ENCODE measurements at places on chromosomes 2 and 18. TPM values are rescaled to one million over a fixed set of nuclear protein-coding genes. Genes with fewer than 3 reads are reported as not detected.

DNA sequence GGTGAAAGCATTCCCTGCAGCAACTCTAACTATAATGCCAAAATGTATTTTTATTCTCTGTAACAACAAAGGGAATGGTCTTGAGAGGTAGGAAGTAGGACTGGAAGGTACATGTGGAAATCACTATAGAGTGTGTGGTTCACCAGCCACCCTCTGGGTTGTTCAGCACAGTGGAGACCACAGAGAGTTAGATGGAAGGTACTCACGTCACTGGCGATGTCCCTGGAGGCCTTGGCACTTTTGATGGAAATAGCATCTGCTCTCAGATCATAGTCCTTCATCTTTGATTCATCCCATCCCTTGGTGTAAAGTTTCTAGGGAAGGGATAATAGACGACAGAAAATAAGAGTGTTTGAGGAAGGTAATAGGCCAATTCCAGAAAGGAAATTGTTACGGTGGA, 124.0 kb downstream of the NEB start:
- DNase-seq = no peak
- no peaks in the 10 kb centered on the region for H3K36me3 ChIP-seq
- no peaks in the 10 kb centered on the region for H3K27me3 ChIP-seq
- no peak overlapping the region for H3K4me3 ChIP-seq
- no peak overlapping the region for H3K27ac ChIP-seq
- no peaks in the 10 kb centered on the region for H3K4me1 ChIP-seq

ACVR1 gene
- 37.4 TPM for total RNA-seq

CRYGC gene
- not detected for total RNA-seq

C2orf66 gene
- total RNA-seq = 1.2 TPM

- no peaks in the 10 kb centered on the region for H3K27me3 ChIP-seq
- H3K4me3 ChIP-seq = peak overlapping the region; percentile 85
- H3K4me1 ChIP-seq = peaks cover 11% of the 10 kb centered on the region
- no peaks in the 10 kb centered on the region for H3K36me3 ChIP-seq
- H3K27ac ChIP-seq = peak overlapping the region; percentile 94
Observed at GRCh38 chr2:162344617-162344950, 652 bp downstream of the GCA start.

RGPD8 gene
- total RNA-seq = 21.5 TPM

ALK gene
- total RNA-seq = 2.1 TPM

B4GALT6 gene
- total RNA-seq = 3.4 TPM

DES gene
- total RNA-seq = 73.9 TPM
